Activated CD4-positive, alpha-beta memory T cell treated with anti-CD3 and anti-CD28 coated beads for 36 hours (primary cell): ENCODE measurements at places on chromosomes 11 and 22. TPM values are rescaled to one million over a fixed set of nuclear protein-coding genes. Genes with fewer than 3 reads are reported as not detected.

The IFITM10 gene
- total RNA-seq, result 0.29 TPM

The RIBC2 gene
- 7.7 TPM for total RNA-seq

The OR9Q2 gene
- not detected for total RNA-seq

The TRIM51 gene
- total RNA-seq, result not detected

The CD82 gene
- total RNA-seq, result 277 TPM

The MICAL2 gene
- total RNA-seq, result 220 TPM

The C22orf15 gene
- total RNA-seq, result 0.31 TPM

The PITPNM1 gene
- 139 TPM for total RNA-seq

The PATZ1 gene
- total RNA-seq, result 19.8 TPM

The MYOD1 gene
- total RNA-seq, result not detected

The ANAPC15 gene
- 64.2 TPM for total RNA-seq

The P2RY6 gene
- total RNA-seq, result not detected

The TRIM66 gene
- 24.2 TPM for total RNA-seq

The PARVG gene
- 58.5 TPM for total RNA-seq

The LARGE1 gene
- 0.81 TPM for total RNA-seq

The TMEM121B gene
- not detected for total RNA-seq

The ADM gene
- 3.5 TPM for total RNA-seq

The ZNF280A gene
- not detected for total RNA-seq

The TSPAN32 gene
- total RNA-seq, result 5.5 TPM

The CD248 gene
- not detected for total RNA-seq

The JAML gene
- 163 TPM for total RNA-seq

The OR8J1 gene
- total RNA-seq, result not detected

The TRPM5 gene
- total RNA-seq, result not detected

The NTM gene
- total RNA-seq, result not detected

The SHANK2 gene
- not detected for total RNA-seq

The OR8D4 gene
- not detected for total RNA-seq

The OR52N4 gene
- 0.29 TPM for total RNA-seq
